ENCODE measurements at places on chromosomes 1 and 21.
A peak's percentile ranks its signal among the peaks of the same experiment; 100 is the strongest.

DNA sequence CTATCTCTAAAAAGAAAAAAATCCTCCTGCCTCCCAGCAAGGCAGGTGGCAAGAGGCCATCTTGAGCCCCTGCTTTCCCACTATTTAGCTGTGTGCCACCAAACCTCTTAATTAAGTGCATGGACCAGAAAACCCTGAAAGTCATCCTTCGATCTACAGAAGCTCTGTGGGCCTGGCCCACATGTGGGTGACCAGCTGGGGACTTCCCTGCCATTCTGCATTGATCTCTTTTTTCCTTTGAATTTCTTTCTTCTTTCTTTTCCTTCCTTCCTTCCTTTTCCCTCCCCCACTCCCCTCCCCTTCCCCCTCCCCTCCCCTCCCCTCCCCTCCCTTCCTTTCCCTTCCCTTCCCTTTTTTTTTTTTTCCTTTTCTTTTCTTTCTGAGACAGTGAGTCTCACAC is 38.0 kb downstream of the KIF21B start:
- no peak for DNase-seq

- no peak for DNase-seq
These were observed 456.9 kb upstream of the LRRC7 start for GRCh38 chr1:69110851-69111250.

DNA sequence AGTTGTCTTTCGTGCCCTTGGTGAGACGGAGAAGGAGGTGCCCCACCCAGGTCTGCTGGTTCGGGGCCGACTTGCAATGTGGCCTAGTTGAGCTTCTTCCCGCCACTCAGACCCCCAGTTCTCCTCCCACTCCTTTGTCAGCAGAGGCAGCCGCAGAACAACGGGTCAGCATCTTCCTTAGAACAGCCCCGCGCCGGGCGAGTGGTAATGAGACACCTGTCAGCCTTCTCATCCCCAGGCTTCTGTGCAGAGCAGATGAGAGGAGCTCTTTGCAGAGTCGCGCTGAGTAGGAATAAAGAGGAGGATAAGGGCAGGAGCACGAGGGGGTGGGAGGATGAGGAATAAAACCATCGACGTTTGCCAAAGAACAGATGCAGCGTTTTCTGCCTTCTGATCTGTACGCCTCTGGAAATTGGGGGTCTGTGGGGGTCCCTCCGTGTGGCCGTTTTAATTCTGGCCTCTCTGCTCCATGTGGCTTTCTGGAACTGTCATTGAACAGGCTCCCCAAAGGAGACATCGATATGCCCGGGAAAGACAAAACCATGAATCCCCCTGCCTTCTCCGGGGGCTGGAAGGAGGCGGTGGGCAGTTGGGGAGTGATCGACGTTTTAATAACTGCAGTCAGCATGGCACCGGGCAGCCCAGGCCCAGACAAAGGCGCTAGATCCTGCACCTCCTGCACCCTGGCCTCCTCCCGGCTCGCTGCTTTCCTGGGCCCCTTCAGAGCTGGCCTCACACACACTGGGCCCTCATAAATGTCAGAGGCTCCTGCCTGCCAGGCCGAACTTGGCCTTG is 27.5 kb upstream of the IGSF21 start:
- DNase-seq, result no peak

GRCh38 chr21:16578912-16579311 is 849.1 kb downstream of the USP25 start:
- no peak for DNase-seq

DNA sequence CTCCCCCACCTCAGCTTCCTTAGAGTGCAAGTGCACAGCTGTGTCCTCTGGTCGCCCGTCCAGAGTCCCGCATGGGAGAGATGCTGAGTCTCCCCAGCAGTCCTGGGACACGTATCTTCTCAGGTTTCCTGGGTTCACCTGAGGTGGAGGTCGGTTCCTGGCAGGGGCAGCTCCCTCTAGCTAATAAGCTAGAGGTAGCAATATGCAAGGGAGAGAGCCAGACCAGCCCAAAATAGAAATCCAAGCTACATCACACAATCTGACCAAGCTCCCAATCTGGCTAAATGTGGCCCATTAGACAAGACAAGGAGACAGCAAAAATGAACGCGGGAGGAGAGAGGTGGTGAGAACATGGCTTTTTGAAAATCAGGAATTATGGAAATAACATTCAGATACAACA is 30.9 kb upstream of the CADM3 start:
- DNase-seq, result no peak

- DNase-seq, result peak; percentile 67
These were observed 574 bp downstream of the ITPKB start for GRCh38 chr1:226738421-226738994.

DNA sequence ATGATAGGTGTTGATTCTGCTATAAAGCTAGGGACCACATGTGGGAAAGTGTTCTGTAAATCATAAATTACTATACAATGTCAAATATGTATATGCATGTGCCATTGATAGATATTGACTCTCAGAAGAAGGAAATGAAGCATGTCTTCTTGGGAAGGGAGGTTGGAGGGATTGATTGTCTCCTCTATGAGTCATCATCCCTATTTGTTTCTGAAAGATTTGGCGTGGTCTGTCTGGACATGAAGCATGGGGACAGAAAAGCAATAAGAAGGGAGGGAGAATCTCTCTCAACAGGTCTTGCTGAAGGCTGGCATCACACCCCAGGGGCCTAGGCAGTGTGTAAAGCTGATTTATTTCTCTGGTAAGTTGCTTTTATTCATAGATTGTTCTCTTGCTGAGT is 98.0 kb upstream of the KCNJ6 start:
- DNase-seq, result no peak

DNA sequence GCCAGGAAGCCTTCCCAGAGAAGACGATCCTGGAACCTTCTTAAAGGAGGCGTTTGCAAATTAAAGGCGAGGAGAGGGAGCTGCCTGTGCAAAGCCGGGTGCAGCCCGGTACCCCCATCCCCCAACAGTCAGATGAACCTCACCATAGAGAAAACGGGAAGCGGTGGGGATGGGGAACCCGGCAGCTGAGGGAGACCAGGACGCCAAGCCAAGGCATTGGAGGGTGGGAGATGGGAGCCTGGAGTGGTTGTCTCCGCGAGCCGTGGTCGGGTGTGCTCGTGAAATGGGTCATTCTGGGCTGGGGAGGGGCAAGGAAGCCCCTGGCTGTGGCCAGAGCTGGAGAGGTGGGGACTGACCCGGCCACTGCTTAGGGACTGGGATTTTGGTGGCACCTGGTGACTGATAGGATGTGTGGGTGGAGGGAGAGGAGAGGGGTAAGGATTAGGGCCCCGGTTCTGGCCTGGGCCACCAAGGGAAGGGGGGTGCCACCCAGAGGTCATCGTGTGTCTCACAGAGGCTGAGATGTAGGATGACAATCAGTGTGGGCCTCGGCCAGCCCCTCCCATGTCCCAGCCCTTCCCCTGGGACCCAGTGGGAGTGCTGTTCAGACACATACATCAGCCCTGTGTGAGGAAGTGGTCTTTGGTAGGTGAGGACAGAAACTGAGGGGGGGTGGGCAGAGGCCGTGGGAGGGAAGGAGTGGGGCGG is 676 bp upstream of the PADI2 start:
- DNase-seq, result no peak

GRCh38 chr1:111577814-111578213 is 41.8 kb upstream of the RAP1A start:
- DNase-seq, result no peak

- DNase-seq, result no peak
These were observed 380.7 kb downstream of the MATN1 start for GRCh38 chr1:30342535-30343141.

- no peak for DNase-seq
These were observed 55.9 kb downstream of the PCBP3 start for GRCh38 chr21:45699251-45699942.

DNA sequence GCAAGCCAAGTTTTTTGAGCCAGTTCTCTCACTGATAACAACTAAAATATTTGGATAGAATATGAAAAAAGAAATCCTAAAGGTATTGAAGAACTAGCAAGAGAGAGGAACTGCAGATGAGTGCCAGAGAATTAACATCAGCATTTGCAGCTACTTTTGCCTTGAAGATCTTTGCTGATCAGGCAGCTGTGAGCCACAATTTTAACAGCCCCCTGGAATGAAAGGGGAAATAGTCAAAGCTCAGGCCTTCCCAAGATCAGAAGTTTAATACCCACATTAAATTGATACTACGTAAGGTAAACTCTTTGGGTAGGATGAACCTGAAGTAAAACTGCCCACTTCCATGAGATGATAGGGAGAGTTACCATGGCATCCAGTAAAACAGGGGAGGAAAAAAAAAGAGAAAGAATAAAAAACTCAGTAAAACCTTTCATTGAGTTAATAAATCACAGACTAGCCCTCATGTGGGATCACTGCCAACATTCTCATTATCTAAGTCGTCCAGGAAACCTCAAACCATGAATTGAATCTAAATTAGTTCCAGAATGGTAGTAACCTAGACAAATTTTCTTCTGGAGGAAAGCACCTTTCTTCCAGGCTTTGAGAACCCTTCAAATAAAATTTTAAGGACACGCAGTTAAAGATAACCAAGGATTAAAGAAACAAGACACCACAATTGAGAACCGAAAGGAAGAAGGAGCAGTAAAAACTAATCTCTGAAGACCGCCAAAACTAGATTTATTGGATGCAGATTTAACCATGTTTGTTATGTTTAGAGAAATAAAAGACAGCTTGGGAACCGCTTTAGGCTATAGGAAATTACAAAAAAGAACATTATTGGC is 28.3 kb downstream of the SCP2 start:
- no peak for DNase-seq

GRCh38 chr21:21268061-21268471 is 269.9 kb downstream of the NCAM2 start:
- no peak for DNase-seq

- DNase-seq, result no peak
These were observed 259.8 kb upstream of the PROX1 start for GRCh38 chr1:213727853-213728592.

GRCh38 chr1:208007938-208008342 is 97.0 kb upstream of the CD34 start:
- no peak for DNase-seq

DNA sequence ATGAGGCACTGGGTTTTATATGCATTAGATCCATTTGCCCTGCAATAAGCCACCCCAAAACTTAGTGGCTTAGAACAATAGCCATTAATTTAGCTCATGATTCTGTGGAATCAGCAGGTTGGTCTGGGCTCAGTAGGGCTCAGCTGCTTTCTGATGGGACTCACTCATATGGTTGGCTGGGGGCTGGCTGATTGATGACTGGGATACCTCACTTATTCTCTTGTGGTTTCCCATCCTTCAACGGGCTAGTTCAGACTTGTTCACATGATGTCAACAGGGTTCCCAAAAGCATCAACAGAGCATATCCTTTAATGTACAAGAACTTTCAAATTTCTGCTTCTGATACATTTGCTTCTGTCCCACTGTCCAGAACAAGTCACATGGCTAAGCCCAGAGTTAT is 43.2 kb downstream of the DNM3 start:
- no peak for DNase-seq

GRCh38 chr1:10950316-10951172 is 61.9 kb upstream of the TARDBP start:
- no peak for DNase-seq

DNA sequence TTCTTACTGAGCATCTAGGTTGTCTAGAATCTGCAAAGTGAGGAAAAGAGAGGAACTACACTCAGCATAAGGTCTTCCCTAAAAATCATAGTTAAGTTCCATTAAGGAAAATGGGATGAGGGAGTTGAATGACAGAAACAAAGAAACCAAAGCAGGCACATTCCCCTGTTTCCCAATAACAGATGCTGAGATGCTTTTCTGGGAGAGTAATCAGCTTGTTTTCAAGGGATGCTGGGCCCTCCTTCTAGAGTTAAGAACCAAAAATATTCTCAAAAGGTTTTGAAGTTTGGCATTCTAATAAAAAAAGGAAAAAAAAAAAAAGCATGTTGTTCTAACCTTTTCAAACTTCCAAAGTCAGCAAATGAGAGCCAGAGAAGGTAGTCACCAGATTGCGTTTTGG is 105.2 kb upstream of the ZNF648 start:
- DNase-seq, result no peak

DNA sequence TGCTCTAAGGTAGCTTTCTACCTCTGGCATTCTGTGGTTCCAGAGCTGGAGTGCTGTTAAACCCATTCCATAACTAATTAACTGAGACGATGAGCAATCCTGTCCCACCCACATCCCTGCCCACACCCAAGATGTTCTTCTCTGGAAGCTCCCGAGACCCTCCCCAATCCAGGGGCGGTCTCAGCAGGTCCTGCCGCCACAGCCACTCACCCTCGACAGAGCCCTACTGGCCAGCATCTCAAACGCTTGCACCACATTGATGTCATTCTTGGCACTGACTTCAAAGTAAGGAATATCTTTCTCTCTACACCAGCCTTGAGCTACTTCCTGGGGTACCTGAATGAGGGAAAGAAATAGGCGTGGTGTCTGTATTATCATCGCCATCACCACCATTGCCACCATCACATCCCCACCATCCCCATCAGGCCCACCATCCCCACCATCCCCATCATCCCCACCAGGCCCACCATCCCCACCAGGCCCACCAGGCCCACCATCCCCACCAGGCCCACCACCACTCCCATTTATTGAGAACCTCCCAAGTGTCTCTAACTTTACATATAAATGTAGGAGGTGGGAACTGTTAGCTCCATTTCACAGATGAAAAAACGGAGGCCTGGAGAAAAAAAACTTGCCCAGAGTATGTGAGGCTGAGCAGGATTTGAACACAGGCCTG is 17.7 kb downstream of the RAB7B start:
- no peak for DNase-seq

- no peak for DNase-seq
These were observed 36.1 kb downstream of the BRINP2 start for GRCh38 chr1:177206831-177207355.

DNA sequence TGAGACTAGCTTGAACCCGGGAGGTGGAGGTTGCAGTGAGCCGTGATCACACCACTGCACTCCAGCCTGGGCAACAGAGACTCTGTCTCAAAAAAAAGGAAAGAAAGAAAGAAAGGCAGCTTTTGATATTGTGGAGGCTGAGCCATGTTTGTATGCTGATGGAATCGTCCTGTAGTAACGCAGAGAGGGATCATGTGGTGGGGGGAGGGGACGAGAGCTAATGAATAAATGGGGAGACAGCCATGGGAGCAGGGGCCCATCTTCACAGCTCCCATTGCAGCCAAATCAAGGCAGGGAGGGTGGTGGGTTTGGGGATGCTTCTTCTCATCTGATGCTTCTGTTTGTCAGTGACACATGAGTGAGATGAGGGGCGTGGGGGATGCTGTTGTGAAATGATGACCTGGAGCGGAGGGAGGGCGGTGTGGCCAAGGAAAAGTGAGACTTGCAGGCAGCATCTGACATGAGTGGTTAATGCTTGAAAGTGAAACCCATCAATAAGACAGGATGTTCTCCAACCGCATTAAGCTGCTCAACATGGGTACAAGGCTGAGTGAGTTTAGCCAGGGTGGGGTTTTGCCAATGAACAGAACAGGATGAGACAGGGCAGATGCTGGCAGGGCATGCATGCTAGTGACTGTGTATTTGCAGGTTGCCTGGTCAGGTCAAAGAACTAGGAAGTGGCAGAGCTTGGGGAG is 16.7 kb downstream of the SPATA21 start:
- DNase-seq, result no peak

GRCh38 chr1:2109581-2110021 is 59.4 kb downstream of the PRKCZ start:
- no peak for DNase-seq
